Progenitor cell of endocrine pancreas (in vitro differentiated cells): ENCODE measurements at places on chromosomes 3 and 15. TPM values are rescaled to one million over a fixed set of nuclear protein-coding genes. Genes with fewer than 3 reads are reported as not detected.

- no peak overlapping the region for H3K4me3 ChIP-seq
- H3K27ac ChIP-seq, result no peak overlapping the region
- no peak for DNase-seq
- H3K4me1 ChIP-seq, result peaks cover 8% of the 10 kb centered on the region
- H3K36me3 ChIP-seq, result no peaks in the 10 kb centered on the region
Observed at GRCh38 chr3:168998792-168999191, 664.7 kb downstream of the MECOM start.

Gene SI
- total RNA-seq, result 2.0 and 2.7 TPM in 2 replicates

DNA sequence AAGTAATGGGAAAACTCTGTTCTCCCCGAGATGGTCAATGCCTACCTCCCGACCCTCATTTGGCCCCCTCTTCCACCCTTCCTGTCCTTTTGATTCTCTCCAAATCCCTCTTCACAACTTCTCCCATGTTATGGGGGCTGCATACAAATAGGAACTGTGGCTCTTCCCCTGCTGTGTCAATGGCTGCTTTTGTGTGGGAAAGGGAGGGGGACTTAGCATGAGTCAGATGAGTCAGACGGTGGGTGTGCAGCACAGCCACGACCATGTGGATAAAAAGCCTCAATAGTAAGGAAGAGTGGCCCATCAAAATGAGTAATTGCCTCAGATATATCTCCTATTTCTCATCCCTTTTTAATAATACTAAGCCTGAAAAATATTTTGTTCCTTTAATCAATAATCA lies 31.9 kb downstream of the SPATA16 start:
- DNase-seq, result no peak
- H3K27ac ChIP-seq, result no peak overlapping the region
- no peaks in the 10 kb centered on the region for H3K27me3 ChIP-seq
- H3K4me3 ChIP-seq, result no peak overlapping the region

- H3K4me1 ChIP-seq, result no peaks in the 10 kb centered on the region
- H3K36me3 ChIP-seq, result no peaks in the 10 kb centered on the region
- H3K27me3 ChIP-seq, result no peaks in the 10 kb centered on the region
- H3K4me3 ChIP-seq, result no peak overlapping the region
Observed at GRCh38 chr15:95353512-95353911, 977.0 kb upstream of the NR2F2 start.

GRCh38 chr3:60073942-60074341 lies 1024.1 kb upstream of the CFAP20DC start:
- H3K27ac ChIP-seq, result no peak overlapping the region
- no peak overlapping the region for H3K4me3 ChIP-seq
- no peaks in the 10 kb centered on the region for H3K27me3 ChIP-seq

DNA sequence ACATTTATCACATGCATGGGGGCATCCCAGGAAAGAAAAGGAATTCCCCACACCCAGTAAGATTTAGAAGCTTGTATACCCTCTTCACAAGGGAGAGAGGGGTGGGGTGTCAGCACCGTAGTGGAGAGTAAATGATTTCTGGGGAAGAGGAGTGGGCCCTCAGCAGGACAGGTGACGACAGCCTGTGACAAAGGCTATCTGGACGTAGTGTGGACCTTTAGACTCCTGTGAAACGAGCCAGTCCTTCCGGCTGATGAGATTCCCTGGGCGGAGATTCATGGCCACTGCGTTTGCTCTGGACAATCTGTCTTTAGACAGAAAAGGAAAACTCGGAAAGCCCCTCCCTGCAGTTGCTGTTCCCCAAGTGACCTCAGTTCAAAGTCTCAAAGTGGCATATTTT lies 1.7 kb upstream of the FAM3D start:
- H3K27me3 ChIP-seq, result peaks cover 14% of the 10 kb centered on the region
- H3K36me3 ChIP-seq, result peaks cover 1% of the 10 kb centered on the region
- H3K27ac ChIP-seq, result peak overlapping the region; percentile 56
- no peak overlapping the region for H3K4me3 ChIP-seq
- peaks cover 16% of the 10 kb centered on the region for H3K4me1 ChIP-seq

DNA sequence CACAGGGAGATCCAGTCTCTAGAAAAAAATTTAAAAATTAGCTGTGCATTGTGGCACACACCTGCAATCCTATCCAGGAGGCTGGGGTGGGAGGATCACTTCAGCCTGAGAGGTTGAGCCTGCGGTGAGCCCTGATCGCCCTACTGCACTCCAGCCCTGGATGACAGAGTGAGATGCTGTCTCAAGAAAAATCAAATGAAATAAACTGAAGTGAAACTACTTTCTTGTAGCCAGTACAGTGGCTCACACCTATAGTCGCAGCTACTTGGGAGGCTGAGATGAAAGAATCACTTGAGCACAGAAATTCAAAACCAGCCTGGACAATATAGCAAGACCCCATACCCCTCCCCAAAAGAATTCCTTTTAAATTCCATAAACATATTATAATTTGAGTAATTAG lies 35.4 kb downstream of the SMARCC1 start:
- H3K36me3 ChIP-seq, result peaks cover 11% of the 10 kb centered on the region
- no peak overlapping the region for H3K4me3 ChIP-seq
- no peak overlapping the region for H3K27ac ChIP-seq
- no peaks in the 10 kb centered on the region for H3K4me1 ChIP-seq
- DNase-seq, result no peak
- H3K27me3 ChIP-seq, result no peaks in the 10 kb centered on the region

DNA sequence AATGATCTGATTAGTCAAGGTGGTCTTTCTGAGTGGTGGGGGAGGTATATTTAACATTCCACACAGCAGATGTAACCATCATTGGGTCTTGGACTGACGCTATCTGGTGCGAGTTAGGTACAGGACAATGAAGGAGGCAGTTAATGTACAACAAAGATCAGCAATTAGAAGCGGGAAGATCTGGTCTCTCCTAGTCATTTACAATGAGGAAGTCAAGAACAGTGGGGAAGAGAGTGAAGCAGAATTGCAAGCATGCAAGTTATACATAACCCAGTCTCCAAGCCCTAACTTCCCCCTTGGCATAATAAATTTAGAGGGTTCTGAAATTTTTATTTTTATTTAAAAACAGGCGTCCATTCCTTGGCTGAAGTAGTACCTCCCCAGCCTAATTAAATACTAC lies 14.1 kb downstream of the GPD1L start:
- no peak for DNase-seq
- H3K27ac ChIP-seq, result no peak overlapping the region
- no peaks in the 10 kb centered on the region for H3K27me3 ChIP-seq
- no peak overlapping the region for H3K4me3 ChIP-seq

- no peak overlapping the region for H3K27ac ChIP-seq
- H3K36me3 ChIP-seq, result no peaks in the 10 kb centered on the region
- H3K4me3 ChIP-seq, result no peak overlapping the region
- no peak for DNase-seq
Observed at GRCh38 chr3:152226176-152226575, 42.6 kb upstream of the MBNL1 start.

DNA sequence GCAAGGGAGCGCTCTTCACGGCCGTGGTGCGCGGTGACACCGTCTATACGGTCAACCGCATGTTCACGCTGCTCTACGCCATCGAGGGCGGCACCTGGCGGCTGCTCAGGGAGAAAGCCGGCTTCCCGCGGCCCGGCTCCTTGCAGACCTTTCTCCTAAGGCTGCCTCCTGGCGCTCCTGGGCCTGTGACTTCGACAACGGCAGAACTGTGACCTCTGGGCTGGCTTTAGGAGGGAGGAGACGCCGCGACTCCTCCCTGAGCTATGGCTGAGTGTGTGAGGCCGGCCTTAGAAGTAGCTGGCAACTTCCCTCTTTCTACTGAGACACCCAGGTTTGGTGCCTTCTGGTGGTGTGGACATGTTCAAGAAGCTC lies 1.4 kb downstream of the KBTBD13 start:
- peaks cover 9% of the 10 kb centered on the region for H3K4me1 ChIP-seq
- peaks cover 47% of the 10 kb centered on the region for H3K27me3 ChIP-seq
- peak overlapping the region; percentile 85 for H3K27ac ChIP-seq
- H3K36me3 ChIP-seq, result no peaks in the 10 kb centered on the region
- peak; percentile 38 for DNase-seq

GRCh38 chr15:67799801-67800205 lies 25.5 kb upstream of the SKOR1 start:
- peaks cover 4% of the 10 kb centered on the region for H3K36me3 ChIP-seq
- H3K4me1 ChIP-seq, result peaks cover 6% of the 10 kb centered on the region
- DNase-seq, result no peak
- H3K27me3 ChIP-seq, result no peaks in the 10 kb centered on the region

DNA sequence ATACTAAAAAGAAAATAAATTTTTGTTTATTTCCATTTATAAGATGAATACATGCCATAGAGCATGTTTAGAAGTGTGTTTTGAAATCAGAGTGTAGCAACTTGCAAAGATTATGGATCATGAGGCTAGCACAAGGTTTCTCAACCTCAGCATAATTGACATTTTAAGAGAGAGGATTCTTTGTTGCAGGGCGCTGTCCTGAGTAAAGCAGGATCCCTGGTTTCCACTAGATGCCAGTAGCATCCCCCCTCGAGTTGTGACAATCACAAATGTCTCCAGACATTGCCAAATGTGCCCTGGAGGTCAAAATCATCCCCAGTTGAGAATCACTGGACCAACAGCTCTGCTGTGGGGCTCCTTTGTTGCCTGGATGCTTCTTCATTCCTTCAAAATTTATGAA lies 128.5 kb upstream of the RBMS3 start:
- no peak overlapping the region for H3K27ac ChIP-seq
- H3K36me3 ChIP-seq, result no peaks in the 10 kb centered on the region
- DNase-seq, result no peak
- H3K4me1 ChIP-seq, result peaks cover 12% of the 10 kb centered on the region
- H3K4me3 ChIP-seq, result no peak overlapping the region

GRCh38 chr15:62165793-62166375 lies 799 bp upstream of the C2CD4B start:
- peaks cover 14% of the 10 kb centered on the region for H3K4me1 ChIP-seq
- peak overlapping the region; percentile 15 for H3K4me3 ChIP-seq
- H3K27me3 ChIP-seq, result peaks cover 53% of the 10 kb centered on the region
- H3K36me3 ChIP-seq, result no peaks in the 10 kb centered on the region
- no peak overlapping the region for H3K27ac ChIP-seq

Gene ADAMTS17
- 3.5 and 4.7 TPM in 2 replicates for total RNA-seq

DNA sequence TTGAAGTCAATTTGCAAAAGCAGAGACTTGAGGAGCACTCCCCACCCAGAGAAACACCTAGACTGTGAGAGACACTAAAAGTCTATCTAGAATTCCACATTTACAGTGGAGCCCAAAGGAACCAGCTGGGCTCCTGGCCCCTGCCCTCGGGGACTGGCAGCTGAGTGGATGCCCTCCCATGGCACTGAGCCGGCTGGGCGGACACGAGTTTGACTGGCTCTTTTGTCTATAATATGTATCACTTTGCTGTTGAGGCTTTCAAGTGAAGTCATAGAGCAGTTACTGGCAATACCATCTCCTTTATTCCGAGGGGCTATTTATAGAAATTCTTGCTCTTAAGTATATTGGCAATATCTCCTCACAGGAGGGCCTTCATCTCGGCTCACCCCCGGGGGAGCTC lies 65.8 kb upstream of the TNFAIP8L3 start:
- H3K36me3 ChIP-seq, result no peaks in the 10 kb centered on the region
- no peak for DNase-seq
- no peak overlapping the region for H3K4me3 ChIP-seq
- peaks cover 24% of the 10 kb centered on the region for H3K27me3 ChIP-seq

- DNase-seq, result no peak
- H3K27me3 ChIP-seq, result no peaks in the 10 kb centered on the region
- H3K36me3 ChIP-seq, result peaks cover 2% of the 10 kb centered on the region
- H3K4me1 ChIP-seq, result peaks cover 21% of the 10 kb centered on the region
- no peak overlapping the region for H3K27ac ChIP-seq
Observed at GRCh38 chr3:9196020-9196419, 53.4 kb downstream of the SRGAP3 start.

GRCh38 chr15:38438031-38438986 lies 15.6 kb upstream of the FAM98B start:
- H3K36me3 ChIP-seq, result no peaks in the 10 kb centered on the region
- H3K4me1 ChIP-seq, result peaks cover 6% of the 10 kb centered on the region
- no peak overlapping the region for H3K27ac ChIP-seq
- no peak overlapping the region for H3K4me3 ChIP-seq

GRCh38 chr15:30038667-30039523 lies 43.9 kb upstream of the GOLGA8J start:
- peaks cover 14% of the 10 kb centered on the region for H3K27me3 ChIP-seq
- no peak overlapping the region for H3K27ac ChIP-seq
- no peak for DNase-seq
- H3K4me3 ChIP-seq, result no peak overlapping the region
- no peaks in the 10 kb centered on the region for H3K36me3 ChIP-seq
- H3K4me1 ChIP-seq, result no peaks in the 10 kb centered on the region

Gene FOXB1
- total RNA-seq, result not detected in 2 replicates

Gene ALDH1A2
- total RNA-seq, result 1.4 and 2.4 TPM in 2 replicates

DNA sequence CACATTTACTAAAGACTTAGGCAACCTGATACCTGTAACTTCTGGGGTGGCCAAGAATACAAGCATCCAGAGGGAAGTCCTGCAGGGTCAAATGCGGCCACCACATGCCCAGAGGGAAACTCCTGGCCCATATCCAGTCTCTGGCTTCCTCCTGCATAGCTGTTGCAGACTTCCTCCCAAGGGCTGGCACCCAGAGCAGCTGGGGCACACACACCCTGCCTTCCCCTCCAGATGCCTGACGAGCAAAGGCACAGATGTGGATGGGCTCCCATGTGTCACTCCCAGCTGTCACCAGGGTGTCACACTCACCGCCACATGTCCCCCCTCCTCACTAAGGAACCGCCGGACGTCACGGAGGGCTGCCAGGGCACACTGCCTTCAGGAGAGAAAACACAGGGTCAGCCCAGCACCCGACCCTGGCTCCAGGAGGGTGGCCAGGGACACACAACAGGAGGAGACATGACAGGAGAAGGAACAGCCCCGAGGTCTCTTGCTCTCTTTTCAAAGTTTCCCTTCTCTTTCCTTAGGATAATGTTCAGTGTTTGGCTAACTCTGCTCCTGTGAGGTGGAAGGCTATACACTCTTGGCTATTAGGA lies 13.2 kb downstream of the PFKFB4 start:
- peaks cover 17% of the 10 kb centered on the region for H3K36me3 ChIP-seq
- no peak for DNase-seq
- no peak overlapping the region for H3K27ac ChIP-seq
- H3K4me3 ChIP-seq, result no peak overlapping the region

Gene COL8A1
- 0.18 TPM in 1 of 2 replicates, not detected in the other for total RNA-seq

GRCh38 chr15:99986297-99987118 lies 253.3 kb upstream of the LYSMD4 start:
- H3K27me3 ChIP-seq, result peaks cover 42% of the 10 kb centered on the region
- no peak for DNase-seq
- no peak overlapping the region for H3K4me3 ChIP-seq

Gene HES1
- 129 and 142 TPM in 2 replicates for total RNA-seq

Gene STARD9
- 1.8 and 2.5 TPM in 2 replicates for total RNA-seq

DNA sequence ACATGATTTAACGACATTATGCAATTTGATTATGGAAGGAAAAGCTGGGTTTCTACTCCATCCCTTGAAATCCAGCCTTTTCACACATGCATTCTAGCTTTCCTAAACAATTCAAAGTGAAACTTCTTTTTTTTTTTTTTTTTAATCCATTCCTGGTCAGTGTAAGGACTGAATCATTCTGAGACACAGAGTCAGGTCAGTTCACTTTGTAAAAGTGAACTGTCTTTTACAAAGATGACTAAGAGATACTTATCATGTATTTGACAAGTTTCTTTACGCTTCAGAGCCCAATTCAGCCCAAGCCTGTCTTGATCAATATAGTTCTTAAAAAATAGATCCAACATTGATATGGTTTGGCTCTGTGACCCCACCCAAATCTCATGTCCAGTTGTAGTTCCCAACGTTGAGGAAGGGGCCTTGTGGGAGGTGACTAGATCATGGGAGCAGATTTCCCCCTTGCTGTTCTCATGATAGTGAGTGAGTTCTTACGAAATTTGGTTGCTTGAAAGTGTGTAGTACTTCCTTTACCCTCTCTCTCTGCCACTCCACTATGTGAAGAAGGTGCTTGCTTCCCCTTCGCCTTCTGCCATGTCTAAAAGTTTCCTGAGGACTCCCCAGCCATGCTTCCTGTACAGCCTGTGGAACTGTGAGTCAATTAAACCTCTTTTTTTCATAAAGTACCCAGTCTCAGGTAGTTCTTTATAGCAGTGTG lies 345.6 kb upstream of the THBS1 start:
- H3K4me1 ChIP-seq, result no peaks in the 10 kb centered on the region
- peaks cover 4% of the 10 kb centered on the region for H3K27me3 ChIP-seq
- DNase-seq, result no peak
- H3K4me3 ChIP-seq, result no peak overlapping the region

Gene KCNMB3
- 3.4 and 4.4 TPM in 2 replicates for total RNA-seq
